ENCODE measurements at places on chromosomes 2 and 18.

GRCh38 chr2:64718250-64718885 lies 64.7 kb upstream of the SERTAD2 start:
- DNase-seq: no peak

DNA sequence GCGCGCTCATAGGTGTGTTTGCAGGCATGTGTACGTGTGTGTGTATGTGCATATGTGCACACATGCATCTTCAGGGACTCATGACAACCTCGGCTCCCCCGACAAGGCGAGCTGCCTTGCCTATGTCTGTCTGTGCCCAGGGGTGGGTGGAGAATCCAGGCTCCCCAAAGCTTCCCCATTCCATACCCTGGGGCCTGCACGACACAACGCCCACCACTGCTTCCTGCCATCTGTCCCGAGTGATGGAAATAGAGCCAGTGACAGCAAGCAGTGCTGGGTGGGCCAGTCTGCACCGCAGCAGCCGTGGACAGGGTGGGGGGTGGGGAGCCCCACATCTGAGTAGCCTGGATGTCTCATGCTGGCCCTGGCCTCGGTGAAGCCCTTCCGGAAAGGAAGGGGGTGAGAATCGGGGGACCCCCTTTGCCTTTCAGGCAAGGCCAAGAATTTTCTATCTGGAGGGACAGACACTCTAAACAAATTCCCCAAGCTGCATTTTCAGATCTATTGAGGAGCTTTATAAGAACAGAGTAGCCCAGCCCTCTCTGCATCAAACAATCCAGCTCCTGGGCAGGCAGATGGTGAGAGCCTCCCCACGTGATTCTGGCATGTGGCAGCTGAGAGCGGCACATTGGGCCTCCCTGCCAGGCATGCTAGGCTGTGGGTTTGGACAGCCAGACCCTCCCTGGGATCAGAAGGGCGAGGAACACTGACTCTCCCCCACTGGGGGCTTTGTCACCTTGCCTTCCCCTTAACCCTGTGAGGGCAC lies 4.9 kb downstream of the KCNIP3 start:
- no peak for DNase-seq

DNA sequence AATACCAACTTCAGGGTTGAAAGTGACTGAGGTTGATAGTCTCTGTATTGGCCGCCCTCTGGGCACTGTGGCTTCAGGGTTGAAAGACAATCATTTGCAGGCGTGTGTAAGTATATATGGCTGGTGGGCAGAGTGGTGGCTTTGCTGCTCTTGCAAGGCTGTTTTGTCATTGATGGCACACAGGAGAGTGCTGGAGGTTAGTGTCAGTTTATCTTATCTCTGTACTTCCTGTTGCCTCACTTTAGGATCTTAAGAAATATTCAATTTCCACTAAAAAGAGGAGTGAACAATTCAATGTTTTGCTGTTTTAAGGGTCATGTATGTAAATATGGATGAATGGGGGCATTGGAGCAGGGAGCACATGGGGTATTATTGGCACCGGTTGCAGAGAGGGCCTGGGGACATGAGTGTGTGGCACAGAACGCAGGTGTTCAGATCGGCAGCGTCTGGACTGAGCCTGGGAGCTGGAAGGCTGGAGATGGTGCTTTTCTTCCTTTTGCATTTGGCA lies 51.5 kb downstream of the NCK2 start:
- no peak for DNase-seq

- DNase-seq: no peak
These were observed 489.6 kb upstream of the SPRED2 start for GRCh38 chr2:65922030-65922429.

DNA sequence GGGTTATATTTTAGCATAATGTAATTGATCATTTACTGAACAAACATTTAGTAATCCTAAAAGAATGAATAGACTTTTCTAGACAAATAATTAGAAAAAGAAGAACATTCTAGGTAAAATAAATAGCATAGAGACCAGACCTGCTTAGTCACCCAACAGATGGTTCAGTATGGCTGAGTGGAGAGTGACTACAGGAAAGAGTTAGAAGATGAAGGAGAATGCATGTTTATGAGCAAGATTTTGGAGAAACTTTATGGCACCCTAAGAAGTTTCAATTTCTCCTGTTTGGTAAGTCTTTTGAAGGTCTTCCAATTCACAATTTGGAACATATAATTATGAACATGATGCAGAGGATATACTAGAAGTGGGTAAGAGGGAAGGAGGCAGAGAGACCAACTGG lies 32.9 kb downstream of the FAP start:
- no peak for DNase-seq

- no peak for DNase-seq
These were observed 77.5 kb upstream of the LRATD1 start for GRCh38 chr2:14554849-14555545.

DNA sequence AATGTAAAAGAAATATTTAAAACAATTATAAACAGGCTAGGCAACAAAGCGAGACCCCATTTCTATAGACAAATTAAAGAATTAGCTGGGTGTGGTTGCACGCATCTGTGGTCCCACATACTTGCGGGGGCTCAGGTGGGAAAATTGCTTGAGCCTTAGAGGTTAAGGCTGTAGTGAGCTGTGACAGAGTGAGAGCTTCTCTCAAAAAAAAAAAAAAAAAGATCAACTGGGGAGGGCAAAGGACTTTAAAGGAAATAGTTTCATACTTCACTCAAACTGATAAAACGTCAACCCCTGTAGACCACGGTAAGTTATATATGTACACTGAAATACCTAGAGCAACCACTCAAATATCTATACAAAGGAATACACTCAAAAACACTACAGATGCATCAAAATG lies 37.5 kb downstream of the MGAT4A start:
- no peak for DNase-seq
